ENCODE measurements at places on chromosomes 2 and 18.

- DNase-seq = no peak
These were observed 95.3 kb upstream of the ASB18 start for GRCh38 chr2:236359426-236360045.

DNA sequence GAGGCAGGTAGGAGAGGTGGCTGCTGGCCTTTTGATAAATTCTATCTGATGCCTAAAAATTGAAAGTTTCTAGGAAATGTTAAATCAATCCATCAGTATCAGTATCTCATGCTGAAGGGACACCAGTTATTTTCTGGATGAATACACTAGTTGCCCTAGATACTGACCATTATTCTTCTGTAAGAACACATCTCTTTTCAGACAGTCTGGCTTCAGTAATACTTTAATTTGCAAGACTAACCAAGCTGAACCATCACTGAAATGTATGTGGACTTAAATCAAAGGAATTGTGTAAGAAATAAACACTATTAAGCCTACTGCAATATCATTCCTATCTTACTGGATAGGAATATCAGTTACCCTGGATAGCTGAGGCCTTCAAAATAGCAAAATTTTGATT lies 1546.3 kb downstream of the LRP1B start:
- no peak for DNase-seq

GRCh38 chr18:57784034-57784800 lies 18.9 kb downstream of the ATP8B1 start:
- DNase-seq = peak; percentile 75

GRCh38 chr2:237283131-237283928 lies 130.6 kb downstream of the COL6A3 start:
- DNase-seq = peak; percentile 49

DNA sequence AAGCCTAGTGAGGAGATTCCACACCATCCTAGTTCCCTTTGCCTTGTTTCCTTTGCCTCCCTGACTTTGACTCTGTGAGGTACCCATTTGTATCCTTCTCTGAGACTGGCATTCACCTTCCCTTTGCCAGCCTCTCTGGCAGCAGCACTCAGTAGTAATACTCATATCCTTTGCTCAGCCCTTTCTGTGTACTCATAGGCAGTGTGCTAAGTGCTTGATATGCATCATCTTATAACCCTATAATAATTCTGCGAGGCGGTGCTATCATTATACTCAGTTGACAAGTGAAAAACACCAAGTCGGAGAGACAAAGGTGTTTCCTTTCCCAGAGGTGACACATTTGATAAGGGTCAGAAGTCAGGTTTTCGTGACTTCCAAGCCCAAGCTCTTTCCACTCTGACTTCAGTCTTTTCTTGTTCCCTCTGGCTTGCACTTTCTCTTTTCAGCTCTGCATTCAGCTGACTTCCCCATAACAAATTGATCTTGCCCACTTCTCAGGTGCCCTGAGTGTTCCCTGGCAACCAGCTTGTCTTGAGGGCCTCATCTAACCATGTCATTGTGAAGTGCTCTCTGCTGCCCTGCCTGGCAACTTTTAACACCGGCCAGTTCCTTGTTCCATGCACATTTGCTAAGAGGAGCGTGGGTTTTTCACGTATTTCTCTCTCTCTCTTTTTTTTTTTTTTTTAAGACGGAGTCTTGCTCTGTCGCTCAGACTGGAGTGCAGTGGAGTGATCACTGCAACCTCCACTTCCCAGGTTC lies 94.5 kb upstream of the UPP2 start:
- no peak for DNase-seq

- DNase-seq = no peak
These were observed 387.6 kb upstream of the TNP1 start for GRCh38 chr2:217247476-217247875.

DNA sequence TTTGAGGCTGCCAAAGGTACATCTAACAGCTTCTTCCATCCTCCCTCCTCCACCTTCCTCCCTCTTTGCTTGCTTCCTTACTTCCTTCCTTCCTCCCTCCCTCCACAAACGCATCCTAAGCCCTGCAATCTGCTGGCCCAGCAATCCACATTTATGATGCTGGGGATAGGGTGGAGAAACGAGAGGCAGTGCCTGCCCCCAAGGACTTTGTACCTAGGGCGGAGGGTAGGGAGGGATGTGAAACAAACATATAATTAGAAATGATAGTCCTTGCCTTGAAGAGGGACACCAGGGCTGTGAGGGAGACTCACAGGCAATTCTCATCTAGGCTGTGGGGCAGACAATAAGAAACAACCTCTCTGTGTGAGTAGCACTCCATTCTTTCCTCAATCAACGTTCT lies 188.3 kb downstream of the ANKRD30B start:
- no peak for DNase-seq

DNA sequence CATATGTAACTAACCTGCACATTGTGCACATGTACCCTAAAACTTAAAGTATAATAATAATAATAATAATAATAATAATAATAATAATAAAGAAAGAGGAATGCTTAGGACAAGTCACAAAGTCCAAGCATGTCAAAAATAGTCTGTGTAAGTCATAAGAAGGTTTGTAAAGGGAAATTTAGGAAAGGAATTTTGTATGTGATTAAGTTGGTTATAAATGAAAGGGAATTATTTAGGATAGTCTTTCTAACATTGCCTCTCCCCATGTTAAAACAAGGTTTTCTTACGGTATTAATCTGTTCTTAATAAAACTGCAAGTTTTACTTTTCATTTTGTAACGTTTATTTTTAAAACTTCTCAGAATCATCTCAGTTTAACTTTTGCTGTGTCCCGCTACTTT lies 62.8 kb downstream of the SESTD1 start:
- DNase-seq = no peak

GRCh38 chr2:229089776-229090175 lies 181.3 kb downstream of the PID1 start:
- DNase-seq = peak; percentile 34

DNA sequence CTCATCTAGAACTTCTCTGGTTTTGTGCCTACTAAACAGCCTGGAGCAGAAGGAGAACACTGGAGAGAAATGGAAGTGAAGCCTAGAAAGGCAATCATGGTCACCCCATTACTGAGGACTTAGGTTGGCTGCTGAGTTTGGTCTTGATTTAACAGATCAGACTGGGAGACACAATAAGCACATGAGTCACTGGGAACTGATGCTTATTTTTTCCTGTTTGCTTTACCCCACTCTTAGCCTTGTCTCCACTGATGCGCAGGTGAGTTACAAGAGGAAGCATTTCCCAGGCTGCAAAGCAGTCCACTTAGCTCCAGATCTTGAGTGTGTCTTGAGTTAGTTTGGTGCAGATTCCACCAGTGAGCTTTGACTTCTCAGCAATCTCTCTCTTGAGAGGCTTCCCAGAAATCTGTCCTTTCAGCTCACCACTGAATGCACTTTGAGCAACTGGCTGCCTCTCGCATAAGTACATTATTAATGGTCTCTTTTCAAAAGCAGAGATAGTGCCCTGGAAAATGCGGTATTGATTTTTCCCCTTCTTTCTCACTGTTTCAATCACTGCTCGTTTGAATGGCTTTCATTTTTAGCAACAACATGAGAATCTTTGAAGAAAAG lies 390.2 kb upstream of the SETBP1 start:
- DNase-seq = no peak

- DNase-seq = no peak
These were observed 303.9 kb downstream of the ETAA1 start for GRCh38 chr2:67701011-67701410.

- peak; percentile 75 for DNase-seq
These were observed 55.5 kb downstream of the SEPTIN10 start for GRCh38 chr2:109558076-109558882.

DNA sequence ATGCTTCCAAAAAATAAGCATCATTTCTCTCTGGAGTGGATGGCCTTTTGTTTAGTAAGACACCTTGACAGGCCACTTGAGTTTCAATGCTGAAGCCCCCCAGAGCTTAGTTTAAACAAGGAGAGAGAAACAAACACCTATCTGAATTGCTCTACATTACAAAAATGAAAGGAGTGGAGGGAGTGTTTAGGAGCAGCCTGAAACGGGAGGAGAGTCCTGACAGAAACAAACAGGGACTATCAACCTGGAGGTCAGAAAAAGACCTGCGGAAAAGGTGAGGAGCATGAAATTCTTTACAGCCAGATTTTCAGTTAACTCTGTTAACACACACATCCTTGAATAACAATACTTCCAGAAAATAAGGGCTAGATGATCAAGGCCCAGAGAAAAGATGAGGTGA lies 126.2 kb downstream of the NR4A2 start:
- no peak for DNase-seq

DNA sequence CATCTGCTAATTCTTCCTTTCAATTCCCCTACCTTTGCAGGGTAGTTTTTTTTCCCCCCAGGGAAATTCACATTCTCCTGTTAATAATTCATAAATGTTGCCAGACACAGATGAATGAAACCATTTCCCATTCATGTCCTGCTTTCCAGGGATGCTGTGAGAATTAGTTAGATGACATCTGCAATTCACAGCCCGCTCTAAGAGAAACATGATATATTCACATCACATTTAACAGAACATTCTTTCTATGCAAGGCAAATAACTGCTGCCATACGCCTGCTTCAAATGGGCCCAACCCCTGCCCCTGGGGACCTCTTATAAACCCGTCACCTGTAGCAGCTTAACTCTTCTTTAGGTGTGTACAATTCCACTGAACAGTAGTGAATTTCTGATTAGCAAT lies 110.6 kb upstream of the CTAGE1 start:
- no peak for DNase-seq

DNA sequence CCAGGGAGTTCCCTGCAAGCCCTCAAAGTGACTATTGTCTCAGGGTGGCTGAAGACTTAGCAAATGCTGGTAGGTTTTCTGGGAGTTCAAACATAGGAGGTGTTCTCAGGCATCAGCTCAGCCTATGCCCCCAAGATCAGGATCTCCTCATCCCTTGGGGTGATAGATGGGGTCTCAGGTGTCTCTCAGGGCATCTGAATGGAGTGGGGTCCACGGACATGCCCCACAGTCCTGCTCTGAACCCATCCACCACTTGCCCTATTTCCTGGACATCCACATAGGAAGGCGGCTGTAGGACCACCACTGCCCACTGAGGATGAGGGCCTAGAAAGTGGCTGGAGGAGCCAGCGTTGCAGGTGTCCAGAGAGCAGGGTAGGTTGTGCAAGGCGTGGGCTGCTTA lies 287.0 kb upstream of the CXCR4 start:
- no peak for DNase-seq

GRCh38 chr2:236665572-236666118 lies 96.0 kb downstream of the ACKR3 start:
- DNase-seq = peak; percentile 15

- no peak for DNase-seq
These were observed 62.5 kb upstream of the HPCAL1 start for GRCh38 chr2:10240161-10240681.

DNA sequence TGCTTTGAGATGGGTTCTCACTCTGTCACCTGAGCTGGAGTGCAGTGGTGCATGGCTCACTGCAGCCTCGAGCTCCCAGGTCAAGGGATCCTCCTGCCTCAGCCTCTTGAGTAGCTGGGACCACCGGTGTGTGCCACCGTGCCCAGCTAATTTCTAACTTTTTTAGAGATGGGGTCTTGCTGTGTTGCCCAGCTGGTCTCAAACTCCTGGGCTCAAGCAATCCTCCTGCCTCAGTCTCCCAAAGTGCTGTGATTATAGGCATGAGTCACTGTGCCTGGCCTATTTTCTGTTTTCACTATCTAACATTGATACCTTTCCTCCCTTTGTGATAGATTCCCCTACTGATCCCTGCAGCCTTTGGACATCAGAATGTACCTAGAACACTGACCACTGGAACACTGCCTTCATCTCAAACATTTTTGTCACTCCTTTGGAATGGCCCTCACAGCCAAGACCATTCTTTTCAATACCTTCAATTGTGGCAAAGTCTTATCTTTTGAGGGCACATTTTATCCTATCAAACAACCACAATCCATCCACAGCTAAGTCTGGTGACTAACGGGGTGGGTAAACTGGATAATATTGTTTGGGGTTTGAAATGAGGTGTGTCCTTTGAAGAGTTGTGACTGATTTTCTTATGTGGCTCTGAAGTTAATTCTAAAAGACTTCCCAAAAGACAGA lies 43.7 kb downstream of the EPAS1 start:
- DNase-seq = no peak

DNA sequence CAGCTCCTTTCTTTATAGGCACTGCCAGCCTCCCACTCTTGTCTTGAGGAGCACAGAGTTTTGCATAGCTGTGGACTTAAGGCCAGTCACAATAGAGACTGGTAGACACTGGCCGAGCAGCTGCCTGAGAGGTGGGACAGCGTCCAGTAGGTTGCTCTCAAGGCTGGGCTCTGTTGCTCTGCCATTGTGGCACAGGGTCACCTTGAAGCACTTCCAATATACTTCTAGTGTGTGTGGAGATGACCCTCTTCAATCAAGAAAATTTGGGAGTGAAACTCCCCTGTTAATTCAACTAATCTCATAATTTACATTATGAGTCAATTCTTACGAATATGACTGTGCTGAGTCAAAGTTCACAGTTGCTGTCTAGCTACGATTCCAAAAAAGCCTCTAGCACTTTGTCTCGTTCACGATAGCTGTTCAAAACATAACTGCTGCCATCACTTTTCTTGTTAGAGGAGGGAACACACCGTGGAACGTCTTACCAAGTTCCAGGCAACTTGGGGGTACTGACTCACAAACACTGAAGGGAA lies 636.2 kb downstream of the EPHA4 start:
- no peak for DNase-seq

GRCh38 chr2:198214114-198214596 lies 409.8 kb downstream of the PLCL1 start:
- DNase-seq = no peak

DNA sequence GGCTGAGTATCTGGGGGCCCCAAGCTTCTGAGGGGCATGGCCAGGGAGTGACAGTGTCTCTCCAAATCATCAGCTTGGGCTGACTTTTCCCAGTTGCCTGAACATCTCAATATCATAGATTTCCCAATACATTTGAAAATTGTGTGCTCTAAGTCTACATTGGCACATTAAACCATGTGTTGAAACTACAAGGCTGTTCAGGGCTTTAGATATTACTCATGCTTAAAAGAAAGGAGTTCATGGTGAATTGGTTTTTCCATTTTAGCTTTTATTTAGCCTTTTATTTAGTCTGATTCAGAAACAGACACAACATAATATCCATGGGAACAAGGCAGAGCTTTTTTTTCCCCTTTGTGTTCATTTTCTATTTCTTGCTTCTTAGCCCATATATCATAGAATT lies 49.9 kb upstream of the GALR1 start:
- DNase-seq = no peak

DNA sequence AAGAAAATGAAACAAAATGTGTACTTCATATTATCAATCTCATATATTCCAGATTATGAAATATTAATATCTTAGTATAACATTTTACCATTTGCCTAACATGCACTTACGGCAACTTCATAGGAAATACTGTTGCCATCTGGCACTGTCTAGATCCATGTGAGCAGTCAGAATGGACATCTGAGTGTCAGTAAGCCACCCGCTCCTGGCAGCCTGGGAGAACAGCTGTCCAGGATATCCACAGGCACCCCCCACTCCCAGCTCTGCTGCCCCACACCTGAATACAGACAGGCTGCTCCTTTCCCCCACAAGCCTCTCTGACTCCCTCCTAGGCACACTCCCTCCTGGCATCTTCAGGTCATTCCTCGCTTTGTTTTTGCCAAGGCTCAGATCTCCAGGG lies 127.0 kb downstream of the GAREM1 start:
- DNase-seq = no peak

- DNase-seq = no peak
These were observed 90.1 kb upstream of the ARL5A start for GRCh38 chr2:151918308-151918707.

- DNase-seq = no peak
These were observed 11.3 kb upstream of the SH3BP4 start for GRCh38 chr2:234940527-234940926.

GRCh38 chr2:186903216-186903615 lies 54.2 kb upstream of the ZSWIM2 start:
- peak; percentile 44 for DNase-seq
